Regular cardiac myocyte (primary cell): ENCODE measurements at places on chromosomes 2 and 18. TPM values are rescaled to one million over a fixed set of nuclear protein-coding genes. Genes with fewer than 3 reads are reported as not detected.

The FOSL2 gene
- total RNA-seq: 42.0 and 69.6 TPM in 2 replicates

The CD226 gene
- under 0.01 TPM in 2 replicates for total RNA-seq

The PDCD1 gene
- not detected in 2 replicates for total RNA-seq

The GKN2 gene
- not detected in 2 replicates for total RNA-seq

The TMEM169 gene
- 0.19 and 0.28 TPM in 2 replicates for total RNA-seq

The EVX2 gene
- not detected in 2 replicates for total RNA-seq

The EFHD1 gene
- total RNA-seq: 1.9 and 2.0 TPM in 2 replicates

The PLA2R1 gene
- total RNA-seq: 4.2 and 17.2 TPM in 2 replicates

The KCNS3 gene
- total RNA-seq: 1.4 and 3.6 TPM in 2 replicates

The APCDD1 gene
- total RNA-seq: 0.19 TPM in 1 of 2 replicates, not detected in the other
